ENCODE measurements at places on chromosomes 12 and 14.

DNA sequence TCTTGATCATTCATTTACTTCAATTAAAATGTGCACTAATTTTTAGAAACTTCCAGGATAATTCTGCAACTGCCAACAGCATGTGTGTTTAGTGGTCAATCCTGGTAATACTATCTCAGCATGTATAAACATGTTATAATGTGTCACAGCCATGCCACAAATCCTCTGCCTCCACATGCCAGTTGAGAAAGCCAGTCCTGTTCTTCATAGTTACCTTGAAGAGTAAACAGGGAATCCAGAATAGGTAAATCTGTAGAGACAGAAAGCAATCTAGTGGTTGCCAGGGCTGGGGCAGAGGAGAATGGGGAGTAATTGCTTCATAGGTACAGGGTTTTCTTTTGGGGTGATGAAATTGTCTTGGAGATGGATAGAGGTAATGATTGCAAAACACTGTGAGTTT, 85.9 kb downstream of the ARMH4 start:
- no peak for DNase-seq

GRCh38 chr12:30870491-30871265, 55.9 kb upstream of the TSPAN11 start:
- no peak for DNase-seq

DNA sequence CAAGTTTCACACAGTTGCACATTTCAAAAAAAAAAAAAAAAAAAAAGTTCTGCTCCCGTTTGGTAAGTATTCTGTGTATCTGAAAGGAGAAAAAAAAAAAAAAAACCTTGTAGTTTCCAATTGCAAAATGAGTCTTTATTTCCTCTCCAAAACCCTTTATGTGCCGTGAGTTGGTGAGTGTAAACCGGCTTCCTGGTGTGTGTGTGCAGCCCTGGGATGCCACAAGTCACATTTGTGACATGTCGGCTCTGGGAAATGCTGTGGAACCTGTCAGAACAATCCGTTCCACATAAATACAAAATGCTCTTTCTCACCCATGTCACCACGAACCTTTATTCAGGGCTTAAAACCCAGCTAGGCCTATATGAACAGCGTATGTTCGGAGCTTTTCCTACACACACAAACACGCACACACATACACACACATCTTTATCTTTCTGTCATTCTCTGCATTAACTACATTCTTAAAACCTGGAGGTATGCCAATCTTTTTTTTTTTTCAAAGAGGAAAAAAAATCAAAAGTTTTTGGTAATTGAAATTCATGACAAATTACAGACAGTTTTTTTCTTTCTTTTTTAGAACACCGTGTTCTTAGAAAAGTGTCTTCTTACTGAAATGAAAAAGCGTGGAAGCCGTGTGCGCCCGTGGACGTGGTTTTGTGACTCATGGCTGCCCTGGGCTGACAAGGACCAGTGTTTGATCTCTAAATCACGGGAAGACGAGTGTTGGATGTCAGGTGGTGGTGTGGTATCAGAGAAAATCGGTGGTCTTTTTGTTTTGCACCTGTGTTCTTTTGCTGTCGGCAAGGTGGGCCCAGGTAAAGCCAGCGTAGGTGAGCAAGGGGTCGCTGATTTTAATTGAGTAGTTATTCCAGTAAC, 612.0 kb downstream of the VRK1 start:
- peak; percentile 53 for DNase-seq

DNA sequence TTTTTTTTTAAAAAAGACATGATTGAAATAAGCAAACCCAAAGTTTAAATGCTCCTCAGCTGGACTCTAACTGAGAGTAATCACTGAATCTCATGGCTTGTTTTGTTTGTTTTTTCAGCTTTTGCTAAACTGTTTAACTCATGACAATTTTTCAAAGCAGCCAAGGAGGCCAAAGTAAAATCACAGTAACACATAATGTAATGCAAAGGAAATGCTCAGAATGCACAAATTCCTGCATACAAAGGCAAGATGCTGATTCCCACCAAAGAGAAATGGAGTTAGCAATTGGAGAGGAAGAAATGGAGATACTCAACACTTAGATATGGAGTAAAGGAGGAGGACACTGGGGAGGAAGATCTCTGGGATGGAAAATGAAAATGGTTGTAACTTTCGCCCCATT, 126.2 kb upstream of the SOX5 start:
- DNase-seq: no peak

DNA sequence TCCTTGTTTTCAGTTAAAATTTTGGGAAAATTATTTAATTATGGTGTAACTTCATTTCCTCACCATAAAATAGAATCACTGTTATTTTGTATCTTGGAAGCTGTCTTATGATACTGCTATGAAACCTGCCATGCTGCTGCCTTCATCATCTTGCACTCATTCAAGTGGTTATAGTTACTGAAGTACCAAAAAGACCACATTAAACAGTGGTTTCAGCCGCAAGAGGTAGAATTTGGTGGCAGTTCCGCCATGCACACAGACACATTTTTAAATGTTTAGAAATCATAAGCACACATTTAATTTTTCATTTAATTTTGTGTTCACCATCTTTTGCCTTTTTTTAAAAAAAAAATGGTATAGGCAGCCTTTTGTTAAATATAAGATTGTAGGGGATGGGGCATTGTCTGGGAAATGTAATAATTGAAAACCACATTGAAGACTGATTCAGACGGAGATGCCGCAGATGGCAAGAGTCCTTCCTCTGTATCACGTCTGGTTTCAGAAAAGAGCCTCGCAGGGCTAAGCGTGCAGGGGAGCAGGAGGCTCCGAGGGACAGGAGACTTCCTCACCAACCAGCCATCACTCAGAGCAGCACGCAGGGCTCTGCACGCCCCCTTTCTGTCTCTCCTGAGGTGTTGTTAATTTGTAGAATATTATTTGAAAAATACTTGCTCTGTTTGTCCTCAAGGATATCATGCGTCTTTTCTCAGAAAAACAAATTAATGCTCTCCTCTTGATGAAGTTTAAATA, 115.2 kb upstream of the PELI2 start:
- peak; percentile 13 for DNase-seq

GRCh38 chr12:112750971-112751370, 40.6 kb upstream of the RPH3A start:
- no peak for DNase-seq

GRCh38 chr12:9947674-9948073, 15.5 kb upstream of the CLEC2A start:
- DNase-seq: no peak

GRCh38 chr14:71415404-71415690, 508.1 kb downstream of the PCNX1 start:
- no peak for DNase-seq

DNA sequence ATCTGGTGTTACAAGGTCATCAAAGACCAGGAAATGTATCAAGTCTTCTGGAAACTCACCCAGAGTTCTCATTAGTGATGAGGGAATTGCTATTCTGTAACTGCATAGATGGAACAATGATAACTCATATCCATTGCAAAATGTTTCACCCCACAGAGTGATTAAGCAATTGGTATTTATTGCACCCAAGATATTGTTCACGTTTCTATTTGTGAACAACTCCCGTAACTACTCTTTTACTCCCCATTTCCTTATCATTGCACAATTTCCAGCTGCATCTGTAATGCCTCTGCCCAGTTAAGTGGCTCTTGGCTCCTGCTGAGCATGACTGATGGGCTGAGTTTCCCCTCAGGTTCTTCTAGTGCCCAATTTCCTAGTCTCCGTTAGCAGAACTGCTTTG, 108.7 kb upstream of the PRICKLE1 start:
- DNase-seq: no peak

- no peak for DNase-seq
Observed at GRCh38 chr14:99860219-99860618, 67.0 kb downstream of the EML1 start.

DNA sequence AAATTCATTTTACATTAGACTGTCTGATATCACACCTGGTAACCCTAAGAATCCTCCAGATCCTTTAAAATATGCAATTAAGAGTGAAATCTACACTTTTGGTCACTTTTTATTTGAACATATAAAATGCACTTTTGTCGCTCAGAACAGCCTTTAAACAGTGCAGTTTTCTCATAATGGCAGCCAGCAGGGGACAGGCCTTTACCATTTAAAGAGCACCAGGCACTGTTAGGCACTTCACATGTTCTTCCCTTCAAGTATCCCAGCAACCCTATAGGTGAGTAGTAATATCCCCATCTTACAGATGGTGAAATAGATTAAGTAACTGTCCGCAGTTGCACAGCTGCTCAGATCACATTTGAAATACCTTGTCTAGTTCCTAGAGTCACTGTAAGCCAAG, 11.3 kb upstream of the SAMD4A start:
- no peak for DNase-seq

GRCh38 chr14:52954346-52955214, 3.7 kb upstream of the FERMT2 start:
- peak; percentile 55 for DNase-seq

DNA sequence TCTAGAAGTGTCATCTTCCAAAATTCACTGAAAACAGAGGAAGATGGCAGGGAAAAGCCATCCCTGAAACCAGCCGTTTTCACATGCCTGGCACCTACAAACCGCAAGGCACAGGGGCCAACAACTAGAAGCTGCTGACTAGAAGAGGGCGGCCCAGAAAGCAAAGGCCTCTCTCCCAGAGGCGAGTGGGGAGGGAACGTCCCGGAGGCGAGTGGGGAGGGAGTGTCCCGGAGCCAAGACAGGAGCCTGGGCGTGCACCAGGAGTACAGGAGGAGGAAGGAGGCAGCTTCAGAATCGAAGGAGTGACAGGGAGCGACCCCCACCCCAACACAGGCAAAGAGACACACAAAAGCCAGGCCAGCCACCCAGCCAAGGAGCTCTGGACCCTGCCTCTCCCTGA, 21.0 kb downstream of the ANKLE2 start:
- no peak for DNase-seq

GRCh38 chr12:13026286-13026685, 17.9 kb upstream of the FAM234B start:
- no peak for DNase-seq

DNA sequence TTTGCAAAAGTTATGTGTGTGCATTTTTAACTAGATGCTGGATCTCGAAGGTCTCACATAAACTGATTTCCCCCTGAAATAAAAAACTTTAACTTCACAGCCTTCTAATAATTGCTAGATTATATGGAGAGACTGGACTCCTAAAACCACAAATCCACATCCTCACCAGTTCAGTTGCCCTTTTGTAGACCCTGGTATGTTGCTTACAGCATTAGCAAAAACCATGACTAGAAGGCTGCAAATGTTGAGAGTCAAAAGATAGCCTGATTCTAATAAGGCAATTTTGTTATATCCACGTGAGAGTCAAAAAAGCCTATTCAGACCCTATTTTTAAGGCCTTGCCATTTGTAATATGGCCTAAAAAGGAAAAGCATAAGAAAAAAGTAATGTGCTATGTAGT, 37.4 kb downstream of the RASSF8 start:
- DNase-seq: no peak

- DNase-seq: no peak
Observed at GRCh38 chr14:91280129-91280528, 35.6 kb upstream of the GPR68 start.

- no peak for DNase-seq
Observed at GRCh38 chr14:21095430-21096205, 2.8 kb downstream of the ZNF219 start.

- no peak for DNase-seq
Observed at GRCh38 chr12:131108177-131108955, 154.7 kb downstream of the ADGRD1 start.

GRCh38 chr12:62248873-62249272, 11.3 kb upstream of the USP15 start:
- DNase-seq: no peak

GRCh38 chr12:48446161-48446776, 26.1 kb upstream of the ANP32D start:
- peak; percentile 13 for DNase-seq

GRCh38 chr14:21990116-21990515, 316.5 kb upstream of the OR4E1 start:
- no peak for DNase-seq

DNA sequence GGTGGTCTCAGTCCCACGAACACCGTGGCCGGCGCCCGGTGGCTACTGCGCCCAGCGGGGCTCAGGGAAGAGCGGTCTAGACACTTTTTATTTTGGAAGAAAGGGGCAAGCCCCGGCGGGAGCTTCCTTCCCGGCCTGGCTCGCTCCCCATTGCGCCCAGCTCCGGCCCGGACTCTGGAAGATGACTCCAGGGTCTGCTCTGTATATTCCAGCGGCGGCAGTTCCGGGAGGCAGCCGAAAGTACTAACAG, 225.1 kb upstream of the CRY1 start:
- DNase-seq: no peak

DNA sequence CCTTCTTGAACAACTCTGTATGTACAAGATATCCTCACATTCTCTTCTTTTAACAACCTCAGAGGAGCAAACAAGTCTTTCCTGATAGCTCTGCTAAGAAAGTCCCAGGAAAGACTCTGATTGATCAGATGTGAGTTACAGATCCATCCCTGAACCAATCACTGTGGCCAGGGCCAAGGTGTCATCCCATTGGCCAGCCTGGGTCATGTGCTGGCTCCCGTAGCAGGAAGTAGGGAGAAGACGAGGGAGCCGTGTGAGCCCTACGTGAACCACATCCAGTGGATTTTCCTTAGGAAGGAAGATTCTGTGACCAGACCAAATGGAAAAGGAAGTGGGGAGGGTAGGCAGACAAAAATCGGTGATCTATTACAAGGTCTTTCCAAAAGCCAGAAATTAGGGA, 5.6 kb downstream of the P2RX7 start:
- no peak for DNase-seq

- DNase-seq: no peak
Observed at GRCh38 chr14:51139121-51139681, 44.3 kb upstream of the TRIM9 start.

DNA sequence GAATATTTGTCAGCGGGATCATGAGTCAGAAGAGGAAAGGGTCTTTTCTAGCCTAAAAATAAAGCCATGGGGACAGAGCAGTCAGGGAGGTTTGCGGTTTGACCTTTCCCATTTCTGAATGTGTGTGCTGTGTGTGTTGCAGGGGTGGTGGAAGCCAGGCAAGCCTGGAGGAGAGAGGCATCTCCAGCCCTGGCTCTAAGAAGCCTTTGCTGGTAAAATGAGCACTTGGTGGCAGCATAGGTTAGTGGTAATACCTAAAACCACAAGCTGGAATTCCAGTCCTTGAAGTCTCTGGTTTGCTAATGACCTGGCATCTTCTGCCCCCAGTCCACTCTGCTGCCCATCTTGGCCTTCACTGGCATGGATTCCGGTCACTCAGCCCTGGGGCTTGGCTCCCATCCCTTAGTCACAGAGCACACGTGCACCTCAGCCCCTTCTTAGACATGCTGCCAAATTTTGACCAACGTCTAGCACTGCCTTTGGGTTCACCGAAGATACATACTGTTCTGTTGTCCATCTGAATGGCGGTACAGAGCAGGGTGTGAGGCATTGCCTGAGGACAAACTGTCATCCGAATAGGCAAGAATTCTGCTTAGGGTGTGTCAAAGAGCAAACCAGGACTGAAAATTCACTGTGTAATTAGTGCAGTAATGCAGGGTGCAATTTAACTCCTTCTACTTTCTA, 52.7 kb downstream of the KCNA5 start:
- no peak for DNase-seq

DNA sequence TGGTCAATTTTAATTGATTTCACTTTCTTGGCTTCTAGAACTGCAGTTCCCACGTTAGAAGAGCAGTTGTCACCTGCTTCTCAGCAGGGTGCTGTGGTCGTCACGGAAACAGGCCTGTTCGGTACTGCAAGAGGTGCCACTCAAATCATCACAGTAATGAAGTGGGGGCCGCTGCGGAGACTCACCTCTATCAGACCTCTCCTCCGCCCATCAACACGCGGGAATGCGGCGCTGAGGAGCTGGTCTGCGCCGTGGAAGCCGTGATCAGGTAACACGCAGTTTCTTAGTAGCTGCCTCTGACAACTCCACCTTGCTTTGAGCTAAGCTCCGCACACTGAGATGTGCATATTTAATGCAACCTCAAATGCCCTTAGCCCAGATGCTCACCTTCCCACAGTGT, 107.2 kb downstream of the UNC79 start:
- no peak for DNase-seq

All from GM06990 (cell line).